Peyer's patch (tissue), 4 donors: ENCODE measurements at places on chromosomes 3 and 15. TPM values are rescaled to one million over a fixed set of nuclear protein-coding genes. Genes with fewer than 3 reads are reported as not detected.

The CX3CR1 gene
- total RNA-seq, result not detected

The TLR9 gene
- total RNA-seq, result 1.7 TPM

The ALG3 gene
- total RNA-seq, result 54.8 TPM

The C3orf49 gene
- not detected for total RNA-seq

The MRPS25 gene
- 49.6 TPM for total RNA-seq

The TUSC7 gene
- not detected for total RNA-seq

The TMEM40 gene
- total RNA-seq, result not detected
